ENCODE measurements at places on chromosomes 2 and 18.
A peak's percentile ranks its signal among the peaks of the same experiment; 100 is the strongest.

- DNase-seq, result no peak
Measured at GRCh38 chr2:172079416-172079815, 5.9 kb upstream of the DLX1 start.

GRCh38 chr18:48300463-48300961 is 108.7 kb downstream of the ZBTB7C start:
- DNase-seq, result no peak

DNA sequence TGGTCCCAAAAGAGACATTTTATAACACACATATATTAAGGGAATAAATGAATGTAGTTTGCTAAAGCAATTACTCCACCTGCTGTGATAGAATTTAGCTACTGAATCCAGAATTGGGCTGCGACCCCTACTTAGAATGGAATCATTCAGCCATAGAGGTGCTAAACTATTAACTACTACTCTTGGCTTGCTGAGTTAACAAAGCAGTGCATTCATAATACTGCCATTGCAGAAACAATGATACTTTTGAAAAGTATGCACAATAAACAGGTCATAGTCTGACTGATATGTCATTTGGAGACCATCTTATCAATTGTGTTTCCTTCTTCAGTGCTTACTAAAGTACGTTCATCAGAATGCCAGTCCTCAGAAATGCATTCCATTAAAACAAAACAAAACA is 273.6 kb downstream of the PIEZO2 start:
- peak; percentile 39 for DNase-seq

DNA sequence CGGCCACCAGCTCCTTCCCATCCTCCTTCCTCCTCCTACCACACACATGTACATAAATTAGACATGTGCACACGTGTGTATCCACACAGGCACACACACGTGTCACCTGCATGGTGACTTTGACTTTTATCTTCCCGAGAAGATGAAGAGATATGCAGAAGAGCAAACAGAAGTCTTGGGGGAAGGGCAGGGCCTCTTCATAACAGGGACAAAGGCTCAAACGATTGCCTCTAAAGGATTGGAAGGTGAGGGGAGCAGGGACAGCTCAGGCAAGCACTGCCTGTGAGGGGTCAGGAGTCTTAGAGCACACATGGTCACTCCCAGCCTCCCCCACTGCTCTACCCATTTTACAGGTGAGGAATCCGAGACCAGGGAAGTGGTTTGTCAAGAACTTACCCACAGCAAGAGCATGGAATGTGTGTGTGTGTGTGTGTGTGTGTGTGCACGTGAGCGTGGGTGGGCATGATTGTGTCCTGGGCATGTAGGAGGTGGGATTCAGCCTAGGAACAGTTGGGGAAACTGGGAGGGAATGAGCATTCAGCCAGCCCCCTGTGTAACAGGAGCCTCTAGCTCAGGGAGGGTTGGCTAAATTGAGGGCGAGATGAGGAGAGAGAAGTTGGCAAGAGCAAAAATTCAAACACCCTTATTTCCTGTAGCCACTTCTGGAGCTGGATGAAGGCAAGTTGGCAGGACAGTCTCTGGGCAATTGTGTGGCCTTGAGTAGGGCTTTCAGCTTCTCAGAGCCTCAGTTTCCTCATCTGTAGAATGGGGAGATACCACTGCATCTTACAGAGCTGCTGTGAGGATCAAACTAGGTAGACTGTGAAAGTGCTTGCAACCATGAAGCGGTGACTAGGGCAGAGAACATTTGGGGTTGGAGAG is 24.2 kb downstream of the CIB4 start:
- no peak for DNase-seq

DNA sequence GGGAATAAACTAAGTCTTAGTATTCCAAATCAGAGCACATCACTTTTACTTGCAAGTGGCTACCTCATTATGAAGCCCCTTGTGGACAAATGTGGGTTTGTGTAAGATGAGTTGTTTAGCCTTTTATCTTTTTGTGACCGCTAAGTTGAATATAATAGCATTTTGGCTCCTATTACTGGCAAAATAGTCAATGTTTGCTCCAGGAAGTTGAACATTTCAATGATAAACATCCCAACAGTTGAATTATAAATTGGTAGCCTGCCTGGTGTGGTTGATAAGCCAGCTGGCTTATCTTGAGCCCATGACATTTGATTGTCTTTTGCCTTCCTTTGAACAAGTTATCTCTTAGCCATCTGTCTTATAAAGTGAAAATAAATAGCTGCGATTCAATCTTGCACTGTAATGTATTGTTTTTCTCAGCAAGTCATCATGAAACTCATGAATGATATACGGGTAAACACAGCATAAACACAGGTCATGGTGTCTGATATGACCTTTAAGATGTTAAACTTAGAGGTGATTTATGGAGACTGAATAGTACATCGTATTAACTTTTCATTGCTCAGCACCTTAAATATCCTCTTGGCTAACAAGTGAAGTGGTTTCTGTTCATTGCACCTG is 338.4 kb downstream of the SOCS6 start:
- DNase-seq, result no peak

GRCh38 chr2:227366769-227367426 is 12.2 kb downstream of the TM4SF20 start:
- DNase-seq, result peak; percentile 93

- DNase-seq, result no peak
Measured at GRCh38 chr18:60113396-60113795, 213.6 kb downstream of the PMAIP1 start.

GRCh38 chr2:150824118-150824517 is 336.7 kb upstream of the RND3 start:
- no peak for DNase-seq

DNA sequence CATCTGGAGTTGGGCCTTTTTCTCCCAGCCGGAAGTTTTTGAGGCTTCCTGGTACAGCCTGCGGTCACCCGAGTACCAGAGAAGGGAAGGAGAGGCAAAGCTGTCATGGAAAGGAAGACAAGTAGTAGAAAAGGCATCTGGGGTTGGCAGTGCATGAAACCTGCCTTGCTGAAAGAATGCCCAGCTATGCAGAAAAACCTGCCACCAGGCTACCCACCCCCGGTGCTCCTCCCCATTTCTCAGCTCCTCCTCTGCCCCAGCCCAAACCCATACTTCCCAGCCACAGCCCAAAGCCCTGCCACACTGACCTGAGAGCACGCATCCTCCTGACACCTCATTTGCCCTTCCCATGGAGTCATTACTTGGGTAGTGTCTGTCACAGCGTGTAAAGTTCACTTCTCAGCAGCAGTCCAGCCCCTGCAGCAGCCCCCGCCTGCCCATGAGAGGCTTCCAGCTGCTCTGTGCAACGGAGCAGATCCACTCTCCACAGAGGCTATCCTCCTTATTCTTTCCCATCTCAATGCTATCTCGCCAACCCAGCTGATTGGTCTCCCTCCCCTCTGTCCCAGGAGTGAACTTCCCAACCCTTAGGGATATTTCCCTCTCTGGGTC is 40.4 kb upstream of the MAL start:
- DNase-seq, result no peak

GRCh38 chr2:193428336-193428818 is 1233.6 kb upstream of the TMEFF2 start:
- DNase-seq, result no peak

DNA sequence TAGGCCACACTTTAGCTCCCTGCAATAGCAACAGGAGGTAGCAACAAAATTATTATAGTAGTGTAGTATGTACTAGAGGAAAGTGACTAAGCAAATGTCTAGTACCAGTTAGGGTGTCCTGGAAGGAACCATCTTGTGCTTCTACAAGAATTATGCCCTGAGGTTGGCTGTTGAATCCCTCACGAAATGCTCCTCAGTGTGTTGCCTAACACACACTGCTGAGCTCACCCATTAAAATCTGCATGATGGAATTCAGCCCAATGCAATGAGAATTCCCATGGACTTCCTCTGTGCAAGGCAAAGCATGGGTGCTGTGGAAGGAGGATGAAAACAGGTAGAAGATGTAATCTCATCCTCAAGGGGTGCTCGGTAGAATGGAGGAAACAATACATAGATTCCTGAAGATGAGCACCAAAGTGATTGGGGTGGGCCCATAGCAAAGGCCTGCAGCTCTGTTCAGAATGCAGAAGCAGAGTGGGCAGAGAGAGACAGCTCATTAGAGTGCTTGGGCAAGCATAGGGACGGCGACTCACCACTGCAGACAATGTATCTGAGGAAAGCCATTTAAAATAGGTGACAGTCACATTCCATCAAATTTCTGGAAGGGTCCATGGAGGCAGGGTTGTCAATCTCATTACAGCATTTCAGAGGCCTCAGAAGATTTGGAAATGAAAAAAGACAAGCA is 1.2 kb upstream of the UGT1A7 start:
- DNase-seq, result no peak

- DNase-seq, result no peak
Measured at GRCh38 chr2:46142546-46143428, 154.4 kb upstream of the EPAS1 start.

- DNase-seq, result no peak
Measured at GRCh38 chr2:100928235-100928634, 73.9 kb upstream of the RPL31 start.

- no peak for DNase-seq
Measured at GRCh38 chr2:74029714-74030397, 45.1 kb downstream of the TET3 start.

GRCh38 chr18:63199743-63200241 is 119.8 kb downstream of the BCL2 start:
- no peak for DNase-seq

- no peak for DNase-seq
Measured at GRCh38 chr2:168008646-168009195, 238.7 kb downstream of the STK39 start.

DNA sequence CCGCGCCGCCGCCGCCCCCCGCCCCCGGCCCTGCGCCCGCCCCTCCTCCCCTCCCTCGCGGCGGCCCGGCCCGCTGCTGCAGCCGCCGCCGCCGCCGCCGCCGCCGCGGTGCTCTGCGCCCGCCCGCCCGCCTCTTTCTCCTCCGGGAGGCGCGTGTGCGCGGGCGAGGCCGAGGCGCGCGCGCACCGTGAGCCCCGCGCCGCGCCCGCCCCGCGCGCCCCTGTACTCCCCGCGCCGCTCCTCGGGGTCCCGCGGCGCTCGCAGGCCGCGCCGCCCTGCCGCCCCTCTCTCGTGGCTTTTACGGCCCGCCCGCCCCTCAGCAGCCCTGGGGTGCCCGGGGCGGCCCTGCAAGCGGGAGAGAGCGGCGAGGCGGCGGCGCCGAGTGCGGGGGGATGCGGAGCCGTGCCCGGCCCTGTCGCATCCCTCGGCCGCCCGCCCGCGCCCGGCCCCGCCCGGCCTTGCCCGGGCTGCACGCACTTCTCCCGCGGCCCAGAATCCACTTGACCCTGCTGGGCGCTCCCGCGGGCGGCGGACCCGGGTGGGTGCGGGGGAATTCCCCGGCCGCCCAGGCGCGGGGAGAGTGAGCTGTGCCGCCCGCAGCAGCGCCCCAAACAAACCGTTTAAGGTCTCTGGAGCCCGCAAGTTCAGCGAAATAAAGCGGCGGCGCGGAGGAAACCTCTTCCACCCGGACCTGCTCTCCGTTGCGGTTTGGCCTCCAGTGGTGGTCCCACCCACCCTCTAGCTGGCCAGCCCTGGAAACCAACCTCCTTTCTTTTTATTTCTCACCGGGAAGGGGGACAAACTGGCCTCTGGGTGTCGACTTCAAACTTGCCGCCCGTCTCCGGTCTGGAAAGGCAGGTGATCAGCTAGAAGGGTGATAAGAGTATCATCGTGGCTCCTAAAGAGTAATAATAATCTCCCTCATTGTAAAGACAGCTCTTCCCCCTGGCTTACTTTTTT is 37.4 kb downstream of the AFF3 start:
- DNase-seq, result no peak

GRCh38 chr2:162925595-162925994 is 87.0 kb upstream of the KCNH7 start:
- DNase-seq, result no peak

DNA sequence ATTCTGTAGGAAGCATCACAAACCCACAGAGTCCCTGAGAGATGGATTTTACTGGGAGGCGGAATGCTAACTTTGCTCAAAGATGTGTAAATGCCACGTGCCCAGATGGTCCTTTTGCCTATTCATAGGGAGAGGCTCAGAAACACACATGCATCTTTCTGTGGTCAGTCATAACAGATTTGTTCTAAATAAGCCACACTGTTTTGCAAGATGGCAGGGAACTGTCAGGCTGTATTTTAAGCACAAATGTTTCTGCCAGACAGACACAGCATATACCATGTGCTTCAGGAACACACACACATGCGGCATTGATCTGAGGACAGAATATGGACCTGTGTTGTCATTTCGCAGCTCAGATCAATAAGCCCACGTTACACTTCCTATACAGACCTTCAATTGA is 312.0 kb downstream of the GPD2 start:
- DNase-seq, result no peak

DNA sequence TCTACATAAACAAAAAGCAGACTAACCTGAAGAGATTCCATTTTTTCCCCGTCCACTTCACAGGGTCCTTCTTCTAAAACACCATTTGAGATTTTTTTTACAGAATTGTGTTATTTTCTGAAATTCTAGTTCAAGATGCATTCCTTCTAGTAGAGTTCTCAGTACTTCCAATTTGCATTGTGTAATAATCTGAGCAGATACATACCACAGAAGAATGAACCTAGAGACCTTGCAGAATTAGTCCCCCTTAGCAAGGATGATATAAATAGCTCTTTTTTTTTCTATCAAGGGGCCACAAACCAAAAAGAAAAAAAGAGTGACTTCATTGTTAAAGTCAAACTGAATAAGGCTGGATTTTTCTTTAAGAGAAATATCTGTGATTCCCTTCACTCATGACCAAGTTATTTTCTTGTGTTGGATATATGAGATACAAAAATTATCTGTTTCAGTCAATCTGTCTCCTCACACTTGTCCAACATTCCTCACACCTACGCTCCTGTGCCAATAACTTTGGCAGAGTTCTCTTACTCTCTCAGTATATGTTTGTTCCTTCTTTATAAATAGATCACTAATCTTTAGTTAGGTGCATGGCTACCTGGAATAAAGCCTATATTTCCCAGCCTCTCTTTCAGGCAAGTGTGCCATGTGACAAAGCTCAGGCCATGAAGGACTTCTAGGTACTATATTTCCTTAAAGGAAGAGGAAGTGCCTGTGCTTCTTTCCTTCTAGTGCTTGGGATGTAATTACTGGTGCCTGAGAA is 183.5 kb downstream of the ZNF385B start:
- DNase-seq, result no peak

- DNase-seq, result no peak
Measured at GRCh38 chr2:16655905-16656642, 9.6 kb downstream of the CYRIA start.

DNA sequence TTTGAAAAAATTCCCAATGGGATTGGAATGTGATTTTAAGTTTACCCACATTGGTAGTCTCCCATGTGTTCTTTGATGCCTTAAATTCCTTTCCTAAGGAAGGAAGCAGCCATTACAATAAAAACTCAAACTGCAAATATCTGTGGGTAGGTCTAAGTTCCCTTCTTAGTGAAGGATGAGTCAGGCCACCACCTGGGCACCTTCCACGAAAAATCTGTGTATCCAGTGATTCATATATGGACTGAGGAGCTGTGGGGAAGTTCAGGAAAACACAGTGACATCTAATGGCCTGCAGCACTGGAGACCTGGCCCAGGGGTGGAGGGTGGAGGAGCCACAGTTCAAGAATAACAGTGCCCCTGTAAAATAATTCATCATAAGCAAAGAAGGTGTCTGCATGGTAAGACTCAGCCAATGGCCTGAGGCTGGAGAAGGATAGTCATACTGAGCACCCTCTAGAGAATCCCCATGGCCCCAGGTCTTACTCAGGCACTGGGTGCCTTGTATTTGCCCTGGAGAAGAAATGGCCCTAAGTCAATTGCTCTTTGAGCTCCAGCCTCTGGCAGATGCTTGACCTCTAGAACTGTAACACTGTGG is 248.6 kb downstream of the SP3 start:
- DNase-seq, result no peak
